Kidney (tissue), 22 donors: ENCODE measurements at places on chromosomes 16 and 17. TPM values are rescaled to one million over a fixed set of nuclear protein-coding genes. Genes with fewer than 3 reads are reported as not detected.

GRCh38 chr17:58420827-58421226, 3.5 kb upstream of the RNF43 start:
- H3K27ac ChIP-seq = no peak overlapping the region
- no peaks in the 10 kb centered on the region for H3K4me1 ChIP-seq
- no peak overlapping the region for H3K4me3 ChIP-seq
- no peak for DNase-seq

- no peaks in the 10 kb centered on the region for H3K4me1 ChIP-seq
- H3K27ac ChIP-seq = no peak overlapping the region
- no peak for DNase-seq
- no peaks in the 10 kb centered on the region for H3K27me3 ChIP-seq
- no peak overlapping the region for H3K4me3 ChIP-seq
Measured at GRCh38 chr17:68705714-68706076, 104.5 kb upstream of the FAM20A start.

- H3K36me3 ChIP-seq = peaks cover 3% of the 10 kb centered on the region
- H3K27ac ChIP-seq = no peak overlapping the region
- H3K4me3 ChIP-seq = no peak overlapping the region
Measured at GRCh38 chr16:46920402-46921068, 36.4 kb downstream of the GPT2 start.

DNA sequence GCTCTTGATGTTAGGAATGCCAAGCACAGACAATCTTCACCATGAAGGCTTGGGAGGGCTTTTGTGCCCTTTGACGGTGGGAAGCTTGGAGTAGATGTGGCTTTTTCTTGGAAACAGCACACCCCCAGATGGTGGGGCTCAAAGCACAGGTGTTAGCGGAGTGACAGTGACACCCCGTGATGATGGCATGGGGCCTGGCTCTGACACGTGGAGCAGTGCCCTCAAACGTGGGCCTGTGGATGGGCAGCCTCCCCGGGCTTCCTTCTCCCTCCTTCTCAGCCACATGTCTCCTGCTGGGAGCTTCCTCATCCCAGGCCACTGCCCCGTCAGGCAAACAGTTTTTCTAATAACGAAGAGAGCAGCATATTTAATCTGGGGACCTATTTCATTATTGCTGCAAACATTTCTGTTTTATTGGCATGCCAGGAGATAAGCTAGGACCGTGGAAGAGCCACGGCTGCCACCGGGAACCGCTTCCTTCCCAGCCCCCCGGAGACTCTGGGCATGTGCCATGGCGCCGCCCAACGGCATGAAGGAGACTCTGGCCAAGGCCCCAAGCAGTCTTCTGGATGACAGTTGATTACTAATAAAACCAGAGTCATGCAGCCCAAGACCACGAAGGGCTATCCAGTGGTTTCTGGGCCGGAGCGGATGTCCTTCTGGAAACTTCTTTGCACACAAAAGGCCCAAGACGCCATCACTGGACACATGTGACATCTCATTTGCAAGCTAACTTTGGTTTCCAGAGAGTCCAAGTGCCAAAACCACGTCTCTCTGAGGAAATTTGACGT, 280.3 kb upstream of the FOXF1 start:
- H3K4me1 ChIP-seq = no peaks in the 10 kb centered on the region
- H3K36me3 ChIP-seq = no peaks in the 10 kb centered on the region
- H3K27me3 ChIP-seq = peaks cover 8% of the 10 kb centered on the region
- no peak for DNase-seq

DNA sequence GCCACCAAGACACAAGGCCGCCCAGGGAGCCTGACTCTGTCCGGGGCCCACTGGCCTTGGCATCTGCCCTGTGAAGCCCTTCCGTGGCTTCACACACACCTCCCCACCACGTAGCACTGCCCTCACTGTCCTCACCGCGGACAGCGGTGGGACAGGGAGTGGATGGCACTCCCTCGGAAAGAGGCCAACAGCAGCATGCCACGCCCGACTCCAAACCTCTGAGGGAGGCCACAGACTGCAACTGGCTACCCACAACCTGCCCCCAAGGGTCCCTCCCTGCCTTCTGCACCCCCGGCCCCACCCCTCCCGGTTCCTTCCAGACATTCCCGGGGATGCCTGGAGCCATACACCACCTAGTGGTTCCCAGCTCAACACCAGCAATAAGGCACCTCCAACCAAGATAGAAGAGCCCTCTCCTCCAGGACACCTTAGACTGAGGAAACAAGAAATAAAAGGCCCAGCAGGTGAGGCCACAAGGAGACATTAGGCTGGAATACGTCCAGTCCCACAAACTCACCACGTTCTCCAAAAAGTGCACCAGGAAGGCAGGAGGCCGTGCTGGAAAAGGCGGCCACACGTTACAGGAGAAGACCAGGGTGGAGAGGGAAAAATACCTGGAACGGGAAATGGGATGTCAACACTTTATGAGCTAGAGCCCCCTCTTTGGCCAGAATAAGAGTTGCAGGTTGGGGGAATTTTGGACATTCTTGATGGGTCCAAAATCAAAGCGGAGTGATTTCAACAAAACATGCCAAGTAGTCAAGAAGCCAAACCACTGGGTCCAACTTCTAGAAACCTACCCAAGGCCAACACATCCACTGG, 310.0 kb downstream of the SOX9 start:
- DNase-seq = no peak
- H3K27ac ChIP-seq = no peak overlapping the region
- H3K4me1 ChIP-seq = no peaks in the 10 kb centered on the region

DNA sequence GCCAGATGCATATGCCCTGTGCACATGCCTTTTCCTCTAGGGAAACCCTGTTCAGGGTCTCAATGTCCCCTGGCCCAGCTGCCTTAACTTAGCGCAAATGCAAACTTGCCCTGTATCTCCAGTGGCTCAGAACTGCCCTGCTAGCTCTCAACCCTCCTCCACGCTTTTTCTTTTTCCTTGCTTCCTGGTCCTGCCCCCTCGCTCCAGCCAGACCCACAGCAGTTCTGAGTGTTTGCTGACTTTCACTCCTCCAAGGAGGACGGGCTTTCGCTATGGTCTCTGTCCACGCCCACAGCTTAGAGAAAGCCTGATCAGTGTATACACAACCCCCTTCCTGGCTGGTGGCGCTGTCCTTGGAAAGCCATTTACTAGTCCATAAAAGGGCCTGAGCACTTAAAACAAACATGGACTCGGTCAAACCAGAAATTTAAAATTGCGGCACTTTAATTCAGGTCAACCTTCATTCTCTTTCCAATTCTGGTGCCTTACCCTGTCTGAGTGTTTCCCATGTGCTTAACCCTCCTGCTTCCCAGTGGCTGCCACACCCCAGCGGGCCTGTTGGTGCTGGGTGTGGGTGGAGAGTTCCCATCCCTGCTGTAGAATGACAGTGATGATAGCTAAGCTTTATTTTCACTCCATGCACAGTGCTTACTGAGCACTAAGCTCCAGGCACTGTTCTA, 15.6 kb upstream of the TMEM98 start:
- no peak overlapping the region for H3K27ac ChIP-seq
- H3K27me3 ChIP-seq = no peaks in the 10 kb centered on the region
- DNase-seq = peak; percentile 86
- H3K4me3 ChIP-seq = peak overlapping the region; percentile 24

GRCh38 chr16:81473558-81473957, 28.9 kb downstream of the CMIP start:
- DNase-seq = peak; percentile 45
- H3K4me3 ChIP-seq = no peak overlapping the region
- peaks cover 13% of the 10 kb centered on the region for H3K36me3 ChIP-seq
- no peaks in the 10 kb centered on the region for H3K4me1 ChIP-seq
- H3K27me3 ChIP-seq = no peaks in the 10 kb centered on the region

GRCh38 chr16:1830213-1830612, 3.2 kb downstream of the FAHD1 start:
- H3K4me1 ChIP-seq = no peaks in the 10 kb centered on the region
- no peaks in the 10 kb centered on the region for H3K36me3 ChIP-seq
- H3K27ac ChIP-seq = peak overlapping the region; percentile 65
- DNase-seq = no peak

DNA sequence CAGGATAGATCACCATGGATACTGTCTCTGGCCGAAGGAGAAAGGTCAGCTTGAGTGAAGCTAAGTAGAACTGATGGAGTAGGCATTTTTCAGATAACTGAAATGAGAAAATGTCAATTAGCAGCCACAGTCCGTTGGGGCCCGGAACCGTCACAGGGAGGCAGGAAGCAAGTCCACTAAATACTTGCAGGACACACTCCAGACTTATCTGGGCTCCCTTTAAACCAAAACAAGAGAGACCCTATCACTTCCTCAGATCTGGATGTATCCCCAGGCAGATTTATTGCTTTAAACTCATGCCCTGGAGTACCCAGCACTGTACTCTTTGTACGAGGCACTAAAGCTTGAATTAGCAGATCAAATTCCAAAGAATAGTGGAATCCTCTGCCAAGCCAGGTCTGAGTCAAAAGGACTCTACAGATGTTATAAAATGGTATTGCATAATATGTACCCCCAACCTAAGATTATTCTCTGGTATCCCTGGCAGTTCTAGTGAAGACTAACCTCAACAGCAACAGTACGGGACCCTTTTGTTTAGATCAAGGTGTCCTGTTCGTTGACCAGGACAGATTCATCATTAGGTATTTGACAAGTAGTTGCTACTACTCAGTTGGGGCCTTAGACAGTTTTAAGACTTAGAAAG, 8.1 kb downstream of the ZP2 start:
- H3K4me1 ChIP-seq = no peaks in the 10 kb centered on the region
- H3K27ac ChIP-seq = peak overlapping the region; percentile 5
- DNase-seq = no peak
- no peaks in the 10 kb centered on the region for H3K36me3 ChIP-seq

GRCh38 chr17:67435786-67436185, 58.7 kb downstream of the PITPNC1 start:
- H3K4me1 ChIP-seq = no peaks in the 10 kb centered on the region
- H3K27ac ChIP-seq = no peak overlapping the region
- no peaks in the 10 kb centered on the region for H3K36me3 ChIP-seq
- DNase-seq = no peak
- no peak overlapping the region for H3K4me3 ChIP-seq

- no peak overlapping the region for H3K4me3 ChIP-seq
- H3K4me1 ChIP-seq = no peaks in the 10 kb centered on the region
- no peak overlapping the region for H3K27ac ChIP-seq
- DNase-seq = no peak
- no peaks in the 10 kb centered on the region for H3K36me3 ChIP-seq
Measured at GRCh38 chr16:7910116-7910515, 577.5 kb downstream of the RBFOX1 start.

DNA sequence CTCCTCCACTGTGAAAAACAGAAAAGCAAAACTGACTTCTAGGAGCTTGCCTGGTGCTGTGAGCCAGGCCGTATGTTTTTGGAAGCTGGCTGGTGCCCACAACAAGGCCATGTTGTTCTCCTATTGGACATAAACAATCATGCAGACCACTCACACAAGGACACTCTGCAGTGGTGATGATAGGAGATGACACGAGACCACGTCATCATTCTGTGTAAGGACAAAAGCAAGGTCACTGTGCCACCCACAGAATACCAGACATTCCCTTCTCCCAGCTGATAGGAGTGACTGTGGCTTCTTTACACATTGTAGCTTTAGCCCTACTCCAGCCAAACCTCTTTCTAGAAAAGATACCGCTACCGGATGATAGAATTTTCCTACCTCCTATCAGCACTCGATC, 47.7 kb upstream of the LCMT1 start:
- H3K27me3 ChIP-seq = no peaks in the 10 kb centered on the region
- H3K4me1 ChIP-seq = peaks cover 3% of the 10 kb centered on the region
- no peak for DNase-seq
- no peak overlapping the region for H3K27ac ChIP-seq
- H3K36me3 ChIP-seq = no peaks in the 10 kb centered on the region
- H3K4me3 ChIP-seq = no peak overlapping the region

- peak overlapping the region; percentile 84 for H3K4me3 ChIP-seq
- H3K27ac ChIP-seq = no peak overlapping the region
- H3K4me1 ChIP-seq = no peaks in the 10 kb centered on the region
- H3K27me3 ChIP-seq = no peaks in the 10 kb centered on the region
- peak; percentile 85 for DNase-seq
- H3K36me3 ChIP-seq = peaks cover 4% of the 10 kb centered on the region
Measured at GRCh38 chr17:58324409-58325288, 3.9 kb downstream of the TSPOAP1 start.

The PRR35 gene
- total RNA-seq = 1.8 TPM

The HOXB7 gene
- total RNA-seq = 45.4 TPM

The TP53TG3 gene
- not detected for total RNA-seq

The NPTX1 gene
- 0.31 TPM for total RNA-seq

The ELMO3 gene
- 24.2 TPM for total RNA-seq

The CFAP97D1 gene
- total RNA-seq = not detected

The CCL18 gene
- total RNA-seq = 4.5 TPM

The NPIPB4 gene
- total RNA-seq = 188 TPM

The IRX5 gene
- 22.3 TPM for total RNA-seq

The SLC5A10 gene
- total RNA-seq = 9.7 TPM

The DYNLRB2 gene
- total RNA-seq = 2.7 TPM

The FDXR gene
- 9.0 TPM for total RNA-seq

The HCRT gene
- not detected for total RNA-seq

The DNAI2 gene
- total RNA-seq = 0.22 TPM
